ENCODE measurements at places on chromosomes 1 and 21.

GRCh38 chr1:168627370-168627769 lies 51.0 kb downstream of the XCL1 start:
- no peak for DNase-seq

GRCh38 chr1:160675641-160676410 lies 29.0 kb upstream of the SLAMF1 start:
- peak; percentile 58 for DNase-seq

DNA sequence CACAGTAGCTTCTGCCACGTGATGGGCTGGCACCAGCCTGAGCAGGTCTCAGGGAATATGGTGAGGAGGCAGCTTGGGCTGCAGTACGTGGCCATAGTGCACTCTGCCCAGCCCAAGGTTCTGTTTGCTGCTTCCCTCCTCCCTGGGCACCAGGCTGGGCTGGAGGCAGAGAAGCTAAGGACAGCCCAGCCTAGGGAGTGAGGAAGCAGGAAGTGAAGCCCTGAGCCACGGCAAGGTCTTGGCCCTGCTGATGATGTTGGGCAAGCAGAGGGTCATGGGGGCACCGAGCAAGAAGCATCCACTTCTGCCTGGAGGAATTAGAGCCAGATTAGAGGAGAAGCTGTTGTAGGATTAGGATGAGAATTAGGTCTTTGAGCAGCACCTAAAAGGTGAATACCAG lies 326.7 kb upstream of the VAMP3 start:
- DNase-seq: no peak

- DNase-seq: no peak
Measured at GRCh38 chr1:1665815-1666251, 7.0 kb upstream of the CDK11B start.

DNA sequence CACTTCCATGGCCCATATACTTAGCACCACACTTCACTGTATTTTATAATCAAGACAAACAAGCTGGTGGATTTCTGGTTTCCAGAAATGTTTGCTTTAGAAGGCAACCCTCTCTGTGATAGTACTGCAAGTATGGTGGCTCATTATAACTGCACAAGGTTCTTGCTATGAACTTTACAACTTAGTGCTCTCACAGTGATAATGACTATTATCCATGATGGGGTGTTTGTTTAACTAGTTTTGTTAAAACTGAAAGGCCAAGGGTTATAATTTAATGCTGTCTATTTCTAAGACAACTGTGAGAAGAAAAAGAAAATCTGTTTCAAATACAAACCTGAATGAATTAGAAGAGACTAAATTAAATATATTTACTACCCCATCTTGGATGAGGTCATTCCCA lies 903.2 kb downstream of the ADGRL2 start:
- DNase-seq: no peak

DNA sequence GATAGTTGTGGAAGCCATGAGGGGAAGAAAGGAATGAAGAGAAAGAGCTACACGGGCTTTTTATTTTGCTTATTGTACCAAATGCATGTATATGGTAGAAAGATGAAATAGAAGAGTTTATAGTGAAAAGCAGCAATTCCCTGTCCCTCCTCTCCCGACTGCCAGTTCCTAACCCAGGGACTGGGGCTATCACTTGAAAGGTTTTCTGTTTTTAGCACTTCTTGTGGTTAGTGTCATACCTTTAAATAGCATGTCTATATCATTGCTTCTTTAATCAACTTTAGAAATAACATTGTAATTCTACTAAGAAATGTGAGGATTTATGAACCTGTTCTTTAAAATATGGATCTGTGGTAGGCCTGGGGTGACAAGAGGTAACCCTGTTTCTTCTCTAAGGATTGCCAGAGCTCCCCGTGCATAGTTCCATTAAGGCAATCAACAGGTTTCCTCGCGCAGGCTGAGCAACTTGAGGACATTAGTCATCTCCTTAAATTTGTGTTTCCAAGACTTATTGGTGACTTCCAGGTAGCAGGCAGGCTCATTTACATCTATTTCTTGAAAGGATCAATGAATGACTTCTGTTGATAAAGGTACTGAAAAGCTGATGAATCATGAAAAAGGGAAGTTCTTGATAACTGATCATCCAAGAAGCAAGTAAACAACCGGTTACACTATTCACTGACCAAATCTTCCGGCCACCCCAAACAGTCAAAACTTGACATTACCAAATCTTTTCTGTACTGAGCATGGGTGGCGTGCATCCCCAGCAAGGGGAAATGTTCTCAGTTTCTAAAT lies 37.8 kb upstream of the S1PR1 start:
- DNase-seq: no peak

GRCh38 chr1:55519937-55520683 lies 304.9 kb upstream of the USP24 start:
- no peak for DNase-seq

GRCh38 chr1:13588946-13589796 lies 5.5 kb downstream of the PDPN start:
- no peak for DNase-seq

GRCh38 chr1:118927427-118928187 lies 60.5 kb downstream of the TBX15 start:
- no peak for DNase-seq

GRCh38 chr1:13478692-13479091 lies 35.1 kb downstream of the LRRC38 start:
- DNase-seq: no peak

DNA sequence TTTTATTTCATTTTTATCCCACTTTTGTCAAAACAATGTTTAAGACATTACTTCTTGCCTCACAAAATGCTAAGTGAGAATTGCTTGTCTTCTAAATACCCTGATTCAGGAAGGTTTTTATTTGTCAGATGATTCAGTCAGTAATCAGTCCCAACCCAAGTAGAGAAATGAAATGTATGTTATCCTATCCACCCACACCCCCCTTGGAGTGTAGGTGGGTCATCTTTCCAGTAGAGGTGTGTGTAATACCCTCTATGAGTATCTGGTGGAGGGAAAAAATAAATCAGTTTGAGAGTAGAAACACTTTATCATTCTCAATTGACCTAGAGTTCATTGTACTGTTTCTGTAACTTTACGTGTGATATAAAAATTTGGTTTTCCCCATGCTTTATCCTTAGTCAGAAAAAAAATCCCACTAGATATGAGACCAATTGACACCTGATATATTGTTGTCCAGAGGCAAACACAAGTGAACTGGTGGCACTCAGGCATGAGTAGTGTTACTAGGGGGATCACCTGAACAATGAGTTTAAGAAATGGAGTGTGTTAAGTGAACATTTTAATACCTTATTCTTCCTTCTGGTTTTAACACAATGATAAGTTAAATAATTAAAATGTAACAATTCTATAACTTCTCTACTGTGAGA lies 153.8 kb upstream of the C1orf105 start:
- no peak for DNase-seq

DNA sequence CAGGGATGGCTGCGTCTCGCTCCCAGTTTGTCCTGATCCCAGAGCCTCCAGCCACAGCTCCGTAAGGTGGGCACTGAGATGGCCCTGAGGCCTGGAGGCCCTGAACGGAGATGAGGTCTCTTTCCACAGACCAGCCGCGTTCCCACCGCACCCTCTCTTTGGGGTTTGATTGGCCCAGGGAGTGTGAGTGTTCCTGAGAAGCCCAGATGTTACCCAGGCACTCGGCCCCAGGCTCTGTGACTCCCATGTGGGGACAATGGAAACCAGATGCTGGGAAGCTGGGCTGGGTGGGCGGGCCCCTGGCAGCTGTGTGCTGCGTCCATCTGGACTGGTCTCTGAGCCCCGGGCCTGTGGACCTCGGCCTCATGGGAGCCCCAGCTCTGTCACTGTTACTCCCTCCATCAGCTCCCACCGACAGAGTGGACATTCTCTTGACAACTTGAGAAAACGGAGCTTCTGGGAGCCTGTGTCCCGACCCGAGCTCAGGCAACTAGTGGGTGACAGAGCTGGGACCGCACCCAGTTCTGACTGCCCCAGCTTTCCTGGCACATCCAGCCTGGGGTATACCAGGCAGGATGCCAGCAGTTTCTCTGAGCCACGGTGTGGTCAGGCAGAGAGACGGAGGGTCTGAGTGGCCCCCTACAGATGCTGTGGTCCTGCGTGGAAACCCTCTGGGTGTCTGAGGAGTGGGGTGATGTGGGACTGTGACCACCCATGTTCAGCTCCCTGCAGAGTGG lies 9.8 kb upstream of the COL6A1 start:
- no peak for DNase-seq

GRCh38 chr1:14803002-14803789 lies 204.7 kb downstream of the KAZN start:
- no peak for DNase-seq

GRCh38 chr1:192513196-192513595 lies 62.4 kb upstream of the RGS1 start:
- DNase-seq: no peak

- DNase-seq: no peak
Measured at GRCh38 chr21:15029077-15029476, 35.7 kb downstream of the NRIP1 start.

GRCh38 chr1:6473974-6474814 lies 8.2 kb upstream of the TNFRSF25 start:
- DNase-seq: no peak

- DNase-seq: no peak
Measured at GRCh38 chr1:202012544-202013478, 2.4 kb downstream of the ELF3 start.

GRCh38 chr1:20658166-20658915 lies 2.8 kb downstream of the DDOST start:
- DNase-seq: no peak

DNA sequence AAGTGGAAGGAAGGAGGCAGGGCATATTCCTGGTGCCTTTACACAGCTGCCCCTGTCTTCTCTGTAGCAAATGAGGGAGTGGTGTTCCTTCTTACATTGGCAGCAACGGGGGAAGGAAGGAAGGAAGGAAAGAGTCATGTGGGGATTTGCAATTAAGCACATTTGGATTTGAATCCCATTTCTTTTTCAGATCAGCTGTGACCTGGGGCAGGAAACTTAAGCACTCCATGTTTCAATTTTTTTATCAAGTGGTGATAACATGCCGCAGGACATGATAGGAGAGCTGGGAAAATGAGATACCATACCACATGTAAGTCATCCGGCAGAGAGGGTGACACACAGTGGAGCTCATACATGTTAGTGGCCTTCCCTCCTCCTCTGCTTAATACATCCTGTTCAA lies 186.8 kb downstream of the APP start:
- DNase-seq: no peak
